ENCODE measurements at places on chromosomes 2 and 18. TPM values are rescaled to one million over a fixed set of nuclear protein-coding genes. Genes with fewer than 3 reads are reported as not detected.

Gene DNAJC5G
- polyA plus RNA-seq: not detected

Gene SCYGR1
- polyA plus RNA-seq: not detected

Gene SH3RF3
- polyA plus RNA-seq: 0.66 TPM

Gene ALS2
- polyA plus RNA-seq: 4.2 TPM

Gene ABHD3
- polyA plus RNA-seq: 24.3 TPM

- no peak for DNase-seq
- H3K27me3 ChIP-seq: no peaks in the 10 kb centered on the region
- H3K36me3 ChIP-seq: peaks cover 24% of the 10 kb centered on the region
- peak overlapping the region; percentile 92 for H3K4me3 ChIP-seq
- peaks cover 23% of the 10 kb centered on the region for H3K4me1 ChIP-seq
Measured at GRCh38 chr18:79068341-79068936, 755 bp upstream of the ATP9B start.

DNA sequence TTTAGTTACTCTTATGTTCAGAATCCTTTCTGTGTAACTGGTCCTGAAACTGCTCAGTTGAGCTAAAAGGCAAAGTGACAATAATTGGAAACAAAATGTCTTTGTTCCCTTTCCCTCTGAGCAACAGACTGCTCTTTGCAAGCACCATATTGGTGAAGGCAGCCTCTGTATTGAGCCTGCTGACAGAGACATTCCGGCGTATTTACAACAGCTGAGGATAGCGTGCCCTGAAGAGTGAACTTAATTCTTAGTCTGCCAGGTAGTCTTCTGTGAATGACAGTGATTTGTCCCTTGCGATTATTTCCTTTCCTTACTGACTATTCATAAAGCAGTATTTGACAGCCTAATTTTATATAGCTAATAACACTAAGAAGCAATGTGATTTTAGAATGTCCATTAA is 239.1 kb downstream of the CPS1 start:
- H3K27ac ChIP-seq: no peak overlapping the region
- no peaks in the 10 kb centered on the region for H3K36me3 ChIP-seq
- no peaks in the 10 kb centered on the region for H3K4me1 ChIP-seq

DNA sequence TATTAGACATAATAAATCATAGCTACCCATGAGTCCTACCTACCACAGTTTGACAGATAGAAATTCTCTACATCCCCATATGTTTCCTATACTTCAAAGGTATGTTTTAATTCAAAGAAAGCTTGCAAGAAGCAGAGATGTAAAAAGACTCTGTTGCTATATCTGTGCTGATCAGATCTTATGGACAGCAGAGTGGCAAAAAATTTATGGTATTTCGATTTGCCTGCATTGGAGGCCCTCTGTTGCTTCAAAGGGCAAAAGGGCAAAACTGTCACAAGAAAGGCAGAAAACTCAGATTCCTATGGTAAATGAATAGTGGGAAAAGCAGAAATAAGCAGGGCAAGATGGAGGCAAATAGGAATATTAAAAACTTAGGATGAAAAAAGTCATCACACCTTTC is 447.8 kb upstream of the SPHKAP start:
- no peaks in the 10 kb centered on the region for H3K36me3 ChIP-seq
- no peak overlapping the region for H3K4me3 ChIP-seq
- DNase-seq: no peak
- no peak overlapping the region for H3K27ac ChIP-seq

DNA sequence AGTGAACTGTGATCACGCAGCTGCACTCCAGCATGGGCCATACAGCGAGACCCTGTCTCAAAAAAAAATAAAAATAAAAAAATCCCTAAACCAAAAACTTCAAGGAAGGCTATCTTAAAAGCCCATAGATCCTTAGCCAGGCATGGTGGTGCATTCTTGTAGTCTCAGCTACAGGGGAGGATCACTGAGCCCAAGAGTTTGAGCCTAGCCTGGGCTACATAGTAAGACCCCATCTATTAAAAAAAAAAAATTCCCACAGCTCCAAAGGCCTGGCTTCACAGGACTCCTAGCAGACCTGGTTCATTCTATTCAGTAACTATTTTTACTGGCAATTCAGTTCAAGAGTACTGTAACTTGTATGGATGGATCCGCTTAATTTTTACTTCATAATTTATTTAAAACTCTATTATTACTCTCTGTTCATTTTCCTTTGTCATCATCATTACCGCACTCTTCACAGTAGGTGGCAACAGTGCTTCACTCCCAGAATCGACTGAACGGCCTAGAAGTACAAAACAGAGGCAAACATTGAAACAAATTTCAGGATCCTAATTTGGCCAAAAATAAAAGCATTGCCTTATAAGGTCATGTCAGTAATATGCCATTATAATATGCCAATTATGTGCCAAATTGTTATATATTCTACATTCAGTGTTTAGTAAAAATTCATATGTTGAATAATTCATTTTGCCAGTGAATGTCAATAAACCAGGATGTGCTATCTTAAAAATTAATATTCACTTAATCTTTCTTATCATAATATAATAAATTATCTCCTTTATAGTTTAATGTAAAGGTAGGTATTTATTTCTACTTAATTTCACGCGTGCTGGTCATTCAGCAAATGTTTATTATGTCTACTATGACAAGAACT is 14.3 kb upstream of the STAM2 start:
- peaks cover 49% of the 10 kb centered on the region for H3K27me3 ChIP-seq
- H3K4me1 ChIP-seq: no peaks in the 10 kb centered on the region
- DNase-seq: peak; percentile 9
- H3K4me3 ChIP-seq: no peak overlapping the region
- no peak overlapping the region for H3K27ac ChIP-seq

- H3K27ac ChIP-seq: no peak overlapping the region
- no peak for DNase-seq
- no peaks in the 10 kb centered on the region for H3K36me3 ChIP-seq
- H3K4me3 ChIP-seq: no peak overlapping the region
- no peaks in the 10 kb centered on the region for H3K4me1 ChIP-seq
Measured at GRCh38 chr2:198097630-198098029, 293.2 kb downstream of the PLCL1 start.
